Iris pigment epithelial cell (primary cell): ENCODE measurements at places on chromosomes 12 and 14.

DNA sequence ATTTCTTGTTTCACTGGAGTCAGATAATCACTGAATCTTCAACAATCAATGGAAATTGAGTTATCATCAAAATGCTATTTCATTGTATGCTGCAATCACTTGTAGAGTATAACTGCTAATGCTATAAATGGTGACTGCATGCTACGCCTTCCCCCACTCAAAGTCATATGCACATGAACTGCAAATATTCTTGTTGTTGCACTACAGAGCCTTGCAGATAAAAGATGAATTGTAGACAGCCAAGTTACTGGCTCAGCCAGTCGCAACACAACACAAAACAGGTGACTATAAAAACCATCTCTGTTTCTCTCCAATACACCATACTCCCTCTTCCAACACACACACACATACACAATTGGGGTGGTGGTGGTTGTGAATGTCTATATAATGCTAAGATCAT, 171.0 kb upstream of the HMGA2 start:
- DNase-seq, result no peak

- peak; percentile 66 for DNase-seq
Observed at GRCh38 chr14:60311417-60311816, 62.4 kb downstream of the PPM1A start.

DNA sequence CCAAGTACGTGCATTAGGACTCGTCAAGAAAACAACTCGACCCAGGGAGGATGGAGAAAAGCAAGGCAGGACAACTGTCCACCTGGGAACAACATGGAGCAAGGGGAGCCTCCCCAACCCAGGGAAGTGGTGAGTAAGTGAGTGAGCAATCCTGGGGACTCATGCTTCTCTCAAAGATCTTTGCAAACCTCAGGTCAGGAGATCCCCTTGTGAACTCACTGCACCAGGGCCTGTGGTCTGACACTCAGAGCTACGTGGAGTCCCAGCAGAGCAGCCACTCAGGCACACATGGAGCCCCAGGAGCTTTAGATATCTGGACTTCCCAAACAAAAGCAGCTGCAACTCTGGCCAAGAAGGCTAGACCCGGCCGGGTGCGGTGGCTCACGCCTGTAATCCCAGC, 12.2 kb upstream of the OR5AU1 start:
- peak; percentile 24 for DNase-seq

GRCh38 chr12:47590771-47591360, 115.0 kb downstream of the RPAP3 start:
- no peak for DNase-seq

DNA sequence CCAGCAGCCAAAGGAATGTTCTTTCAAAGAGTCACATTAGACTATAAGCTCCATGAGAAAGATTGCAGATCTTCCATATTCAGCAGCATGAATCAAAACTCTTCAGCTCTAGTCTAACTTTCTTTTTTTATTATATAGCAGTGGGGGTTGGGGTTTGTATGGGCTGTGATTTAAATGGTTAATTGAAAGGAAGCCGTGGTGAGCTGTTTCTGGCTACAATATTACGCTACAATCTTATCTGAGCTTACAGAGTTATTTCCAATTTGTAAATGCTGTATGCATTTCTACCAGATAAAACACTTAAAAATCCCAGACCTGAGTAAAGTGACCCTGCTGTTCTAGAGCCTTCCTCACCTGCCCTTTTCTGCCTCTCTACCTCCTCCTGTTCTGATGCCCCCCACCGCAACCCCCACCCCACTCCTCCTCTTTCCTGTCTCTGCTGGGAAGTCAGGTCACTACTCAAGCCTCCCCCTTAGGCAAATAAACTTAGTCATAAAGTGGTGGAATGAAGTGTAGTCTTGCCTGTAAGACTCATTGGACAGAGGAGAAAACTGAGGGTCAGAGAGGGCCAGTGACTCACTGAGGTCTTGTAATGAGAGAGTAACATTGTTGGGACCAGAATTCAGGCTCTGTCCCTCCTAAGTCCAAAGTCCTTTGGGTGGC, 1089.5 kb downstream of the BCL11B start:
- no peak for DNase-seq

GRCh38 chr12:47776471-47777143, 3.6 kb downstream of the SLC48A1 start:
- DNase-seq, result peak; percentile 63

DNA sequence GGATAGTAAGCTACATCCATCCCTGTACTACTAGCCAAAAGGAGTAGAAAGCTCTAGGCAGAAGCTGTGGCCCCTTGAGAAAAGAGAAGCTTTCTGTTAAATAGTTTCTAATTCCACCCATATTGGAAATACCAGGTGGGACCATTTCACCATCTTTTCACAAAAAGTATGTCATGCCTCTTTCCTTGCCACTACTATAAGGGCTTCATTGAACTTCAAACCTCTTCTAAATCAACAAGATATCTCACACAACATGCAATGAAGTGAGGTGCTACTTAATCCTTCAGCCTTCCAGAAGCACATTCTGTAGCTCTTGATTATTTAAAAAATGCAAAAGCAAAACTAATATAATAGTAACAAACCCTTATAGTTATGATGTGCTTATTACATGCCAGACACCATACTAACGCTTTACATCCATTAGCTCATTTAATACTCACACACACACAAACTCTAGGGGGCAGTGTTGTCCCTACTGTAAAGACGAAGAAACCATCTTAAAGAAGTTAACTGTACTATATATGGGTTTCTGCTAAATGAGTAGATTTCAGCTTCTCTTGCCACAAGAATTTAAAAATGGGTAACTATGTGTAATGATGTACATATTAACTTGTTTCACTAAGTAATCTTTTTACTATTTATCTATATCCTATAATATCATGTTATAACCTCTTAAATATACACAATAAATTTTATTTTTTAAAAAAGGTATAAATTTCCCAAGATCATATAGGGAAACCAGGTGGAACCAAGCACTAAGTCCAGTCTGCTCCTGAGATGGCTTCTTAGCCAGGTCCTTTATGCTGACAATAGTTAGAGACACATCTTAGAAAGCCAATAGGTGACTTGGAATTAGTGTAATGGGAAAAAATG, 124.4 kb downstream of the RPS29 start:
- DNase-seq, result peak; percentile 79

- DNase-seq, result no peak
Observed at GRCh38 chr12:22410486-22410885, 76.0 kb upstream of the ST8SIA1 start.

DNA sequence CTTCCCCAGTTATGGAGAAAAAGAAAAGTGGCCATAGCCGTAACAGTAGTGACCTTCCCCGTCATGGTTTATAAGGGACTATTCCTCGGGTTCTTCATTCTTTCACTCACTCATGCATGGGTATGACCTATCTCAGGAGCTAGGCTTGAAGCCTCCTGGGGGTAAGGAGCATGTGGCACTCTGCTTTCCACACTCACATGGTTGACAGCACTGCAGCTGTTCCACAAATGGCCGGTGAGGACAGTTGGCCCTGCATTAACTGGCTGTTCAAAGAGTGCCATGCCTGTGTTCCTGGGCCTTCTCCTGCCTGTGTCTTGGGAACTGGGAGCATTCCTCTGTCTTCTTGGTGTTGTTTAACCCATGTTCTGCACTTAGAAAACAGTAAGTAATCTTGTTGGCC, 66.2 kb upstream of the PNMA1 start:
- no peak for DNase-seq

DNA sequence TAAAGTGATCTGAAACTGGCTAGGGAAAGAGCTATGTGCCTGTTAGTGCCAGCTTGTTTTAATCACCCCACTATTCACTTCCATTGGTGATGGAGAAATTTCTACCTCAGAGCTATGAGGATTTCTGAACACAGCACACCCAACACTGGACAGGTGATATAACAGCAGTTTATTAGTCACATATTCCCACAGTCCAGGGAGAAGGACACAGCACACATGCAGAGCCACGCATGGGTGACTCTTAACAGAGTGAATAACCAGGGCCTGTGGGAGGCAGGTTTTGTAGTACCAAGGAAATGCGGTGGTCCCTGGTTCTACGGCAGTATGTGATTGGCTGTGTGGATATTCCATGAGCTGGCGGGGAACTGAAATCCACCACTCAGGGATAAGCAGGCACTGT, 455.1 kb downstream of the BTG1 start:
- no peak for DNase-seq

GRCh38 chr14:103730490-103731035, 15.0 kb downstream of the ZFYVE21 start:
- DNase-seq, result no peak

GRCh38 chr14:66092748-66093147, 393.4 kb upstream of the CCDC196 start:
- DNase-seq, result no peak

GRCh38 chr12:114506651-114507050, 100.7 kb upstream of the TBX5 start:
- no peak for DNase-seq

DNA sequence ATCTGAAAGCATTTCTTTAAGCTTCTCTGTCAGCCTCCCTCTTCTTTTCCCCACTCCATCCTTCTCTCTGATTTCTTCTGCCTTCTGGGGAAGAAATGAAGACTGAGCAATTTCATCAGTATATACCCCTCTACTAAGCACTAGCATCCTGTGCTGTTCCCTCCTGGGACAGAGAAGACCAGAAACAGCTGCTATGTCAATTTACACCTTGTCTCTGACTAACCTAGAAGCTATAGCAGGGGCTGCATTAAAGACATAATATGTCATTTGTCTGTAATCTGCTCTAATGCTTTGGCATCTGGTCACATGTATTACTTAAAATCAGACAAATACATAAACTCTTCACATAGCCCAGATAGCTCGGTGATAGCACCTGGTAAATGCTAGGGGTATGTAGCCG, 296.9 kb downstream of the PAWR start:
- no peak for DNase-seq

DNA sequence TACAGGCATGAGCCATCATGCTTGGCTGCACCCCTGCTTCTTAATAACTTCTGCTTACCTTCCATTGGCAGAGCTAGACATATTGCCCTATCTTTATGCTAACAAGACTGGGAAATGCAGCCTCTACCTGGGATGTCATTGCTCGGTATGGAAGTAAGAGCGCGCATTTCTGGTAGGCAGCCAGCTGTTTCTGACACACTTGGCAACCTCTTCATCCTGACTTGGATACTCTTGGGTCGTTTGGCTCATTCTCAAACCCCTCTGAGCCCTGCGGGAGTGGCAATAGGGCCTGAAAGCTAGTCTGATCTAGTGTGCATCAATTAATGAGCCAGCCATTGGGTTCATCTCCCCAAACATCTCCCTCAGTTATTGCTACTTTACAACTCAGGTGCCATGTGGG, 5.4 kb upstream of the PLBD1 start:
- no peak for DNase-seq

GRCh38 chr12:49537752-49538509, 899 bp upstream of the KCNH3 start:
- no peak for DNase-seq

DNA sequence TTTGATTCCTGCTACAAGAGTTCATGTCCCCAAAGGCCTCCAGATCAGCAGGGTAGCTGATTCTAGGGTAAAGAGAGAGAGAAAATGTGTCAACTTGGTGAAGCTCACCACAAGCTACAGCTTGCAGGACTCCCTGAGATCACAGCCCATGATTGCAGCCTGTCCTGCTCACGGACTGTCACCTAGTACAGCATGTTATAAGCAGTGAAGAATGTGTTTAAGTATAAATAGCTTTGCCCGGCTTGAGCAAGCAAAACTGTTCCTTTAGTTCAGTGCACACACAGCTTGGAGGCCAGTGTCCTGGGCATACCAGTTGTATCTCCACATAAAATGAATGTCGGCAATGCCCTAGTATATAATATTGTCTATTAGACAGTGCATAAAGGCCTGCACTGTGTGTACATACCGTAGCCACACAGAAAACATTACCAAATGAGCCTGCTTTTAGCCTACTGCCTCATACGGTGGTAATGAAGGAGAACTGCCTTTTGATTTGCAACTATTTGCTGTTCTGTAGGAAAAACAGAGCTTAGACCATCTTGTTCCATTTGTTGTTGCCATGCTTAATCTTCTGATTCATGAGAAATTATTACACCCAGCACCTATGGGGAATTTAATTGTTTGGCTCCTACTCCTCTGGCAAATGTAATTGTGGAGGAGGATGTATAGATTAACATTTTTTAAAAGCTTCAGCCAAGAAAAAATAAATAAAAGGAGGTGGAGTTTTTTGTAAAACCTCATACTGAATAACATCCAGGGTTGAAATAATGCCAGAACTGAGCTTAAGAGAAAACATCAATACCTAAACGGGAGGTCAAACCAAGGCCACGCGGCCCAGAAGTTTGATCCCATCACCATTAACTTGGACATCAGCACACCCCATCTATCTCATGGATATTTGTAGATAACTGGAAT, 108.1 kb upstream of the G2E3 start:
- peak; percentile 42 for DNase-seq

GRCh38 chr12:55830601-55831446, 1.4 kb upstream of the DNAJC14 start:
- peak; percentile 64 for DNase-seq

DNA sequence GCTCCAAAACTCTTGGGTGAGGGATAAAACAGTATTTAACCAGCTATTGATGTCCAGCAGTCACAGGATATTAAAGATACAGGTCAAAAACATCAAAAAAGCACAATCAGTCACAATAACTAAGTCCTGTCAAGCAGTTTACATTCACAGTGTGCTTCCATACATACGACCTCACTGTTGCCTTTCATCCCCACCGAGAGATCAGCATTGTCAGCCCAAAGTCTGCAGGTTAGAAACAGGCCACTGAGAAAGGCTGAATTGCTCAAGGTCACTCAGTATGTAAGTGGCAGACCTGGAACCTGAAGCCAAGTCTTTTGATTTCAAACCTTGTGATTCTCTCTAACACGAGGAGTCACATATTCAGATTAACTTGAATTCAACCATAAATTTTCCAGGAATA, 124.9 kb downstream of the GXYLT1 start:
- no peak for DNase-seq

- no peak for DNase-seq
Observed at GRCh38 chr14:66015071-66015780, 470.9 kb upstream of the CCDC196 start.

DNA sequence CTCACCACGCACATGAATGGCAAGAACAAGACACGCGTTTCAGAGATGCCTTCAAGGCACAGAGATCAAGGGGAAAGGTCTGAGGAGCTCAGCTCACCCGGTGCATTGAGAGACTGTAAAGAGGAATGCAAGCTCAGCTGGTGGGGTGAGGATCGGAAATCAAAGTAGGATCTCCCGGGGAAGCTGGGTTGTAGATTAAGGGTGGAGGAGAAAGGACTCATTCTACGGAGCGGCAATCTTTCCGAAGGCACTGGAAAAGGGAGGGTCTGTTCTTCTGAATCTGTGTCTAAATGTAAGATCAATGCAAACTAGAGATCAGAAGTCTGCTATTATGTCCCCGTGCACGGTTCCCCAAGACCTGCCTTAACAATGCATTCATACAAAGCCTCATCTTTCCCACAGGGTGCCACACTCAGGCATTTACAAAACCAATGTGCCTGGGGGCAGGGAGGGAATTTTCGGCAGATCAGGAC, 41.6 kb upstream of the PYGL start:
- DNase-seq, result no peak

DNA sequence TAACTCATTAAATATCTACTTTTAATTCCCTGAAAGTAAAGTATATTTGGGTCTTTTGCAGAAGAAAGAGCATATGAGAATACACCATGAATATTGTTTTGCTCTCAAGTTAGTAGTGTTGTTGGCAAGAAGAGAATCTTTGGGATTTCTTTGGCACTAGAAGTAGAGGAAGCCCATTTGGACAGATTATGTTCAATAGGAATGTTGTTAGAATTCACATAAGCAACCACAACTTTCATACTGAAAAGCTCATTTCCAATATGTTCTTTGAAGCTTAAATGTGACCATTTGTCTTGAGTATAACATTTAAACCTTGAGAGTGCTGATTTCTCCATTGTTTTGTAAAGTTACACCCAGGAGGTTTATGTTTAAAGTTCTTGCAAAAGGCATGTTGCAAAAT, 37.6 kb downstream of the PLEKHG7 start:
- no peak for DNase-seq
